ENCODE measurements at places on chromosomes 2 and 18.

- no peak for DNase-seq
Observed at GRCh38 chr2:62504657-62505056, 1.3 kb downstream of the TMEM17 start.

- no peak for DNase-seq
Observed at GRCh38 chr2:179622112-179622511, 239.3 kb downstream of the ZNF385B start.

DNA sequence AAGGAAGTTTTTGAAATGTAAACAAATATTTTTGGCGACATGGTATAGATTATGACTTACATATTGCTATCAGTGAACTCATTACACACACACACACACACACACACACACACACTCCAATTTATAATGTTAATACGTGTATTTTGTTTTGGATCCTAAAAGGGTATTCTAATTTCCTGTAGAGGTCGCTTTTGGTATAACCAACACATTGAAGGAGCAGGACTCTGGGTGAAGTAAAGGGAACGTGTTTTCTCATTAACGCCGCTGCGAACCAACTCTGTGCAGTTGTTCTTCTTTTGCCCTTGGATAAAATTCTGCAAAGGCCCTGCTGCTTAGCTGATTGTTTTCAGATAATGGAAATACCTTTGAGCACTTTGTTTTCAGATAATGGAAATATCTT, 190.4 kb downstream of the PMAIP1 start:
- DNase-seq, result no peak

- DNase-seq, result no peak
Observed at GRCh38 chr2:170147576-170147975, 30.4 kb upstream of the MYO3B start.

DNA sequence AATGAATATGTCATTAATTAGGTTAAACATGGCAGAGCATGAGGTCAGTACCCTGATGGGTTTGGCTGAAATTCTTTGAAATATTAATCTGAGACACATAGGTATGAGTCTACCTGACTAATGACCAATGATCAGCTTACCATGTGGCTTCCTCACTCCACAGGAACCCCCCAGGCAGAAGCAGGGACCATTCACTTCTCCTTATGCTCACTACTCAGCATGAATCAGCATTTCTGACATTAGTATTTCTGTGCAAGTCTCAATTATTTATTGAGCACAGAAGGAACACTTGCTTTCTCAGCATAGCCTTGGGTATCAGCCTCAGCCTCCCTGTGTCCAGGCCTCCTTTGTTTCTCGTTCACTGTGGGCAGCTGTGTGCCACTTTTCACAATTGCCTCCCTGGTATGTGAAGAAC, 9.3 kb upstream of the KCNE4 start:
- no peak for DNase-seq

- DNase-seq, result peak; percentile 15
Observed at GRCh38 chr2:225117051-225117716, 74.9 kb upstream of the DOCK10 start.

- DNase-seq, result no peak
Observed at GRCh38 chr2:7626139-7626537, 708.9 kb downstream of the RNF144A start.

DNA sequence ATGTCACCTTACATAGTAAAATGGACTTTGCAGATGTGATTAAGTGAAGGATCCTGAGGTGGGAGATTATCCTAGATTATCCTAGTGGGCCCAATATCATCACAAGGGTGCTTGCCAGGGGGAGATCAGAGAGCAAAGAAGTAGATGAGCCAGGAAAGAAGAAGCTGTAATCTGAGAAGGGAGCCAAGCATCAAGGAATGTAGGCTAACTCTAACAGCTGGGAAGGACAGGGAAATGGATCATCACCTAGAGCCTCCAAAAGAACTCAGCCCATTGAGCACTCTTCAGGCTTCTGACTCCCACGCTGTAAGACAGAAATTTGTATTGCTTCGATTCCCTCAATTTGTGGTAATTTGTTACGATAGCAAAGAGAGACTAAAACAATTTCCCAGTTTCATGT, 309.9 kb downstream of the LRP1B start:
- DNase-seq, result no peak

- no peak for DNase-seq
Observed at GRCh38 chr18:23265682-23266399, 130.6 kb downstream of the CABLES1 start.

- no peak for DNase-seq
Observed at GRCh38 chr18:76476665-76477561, 18.1 kb downstream of the ZNF516 start.

DNA sequence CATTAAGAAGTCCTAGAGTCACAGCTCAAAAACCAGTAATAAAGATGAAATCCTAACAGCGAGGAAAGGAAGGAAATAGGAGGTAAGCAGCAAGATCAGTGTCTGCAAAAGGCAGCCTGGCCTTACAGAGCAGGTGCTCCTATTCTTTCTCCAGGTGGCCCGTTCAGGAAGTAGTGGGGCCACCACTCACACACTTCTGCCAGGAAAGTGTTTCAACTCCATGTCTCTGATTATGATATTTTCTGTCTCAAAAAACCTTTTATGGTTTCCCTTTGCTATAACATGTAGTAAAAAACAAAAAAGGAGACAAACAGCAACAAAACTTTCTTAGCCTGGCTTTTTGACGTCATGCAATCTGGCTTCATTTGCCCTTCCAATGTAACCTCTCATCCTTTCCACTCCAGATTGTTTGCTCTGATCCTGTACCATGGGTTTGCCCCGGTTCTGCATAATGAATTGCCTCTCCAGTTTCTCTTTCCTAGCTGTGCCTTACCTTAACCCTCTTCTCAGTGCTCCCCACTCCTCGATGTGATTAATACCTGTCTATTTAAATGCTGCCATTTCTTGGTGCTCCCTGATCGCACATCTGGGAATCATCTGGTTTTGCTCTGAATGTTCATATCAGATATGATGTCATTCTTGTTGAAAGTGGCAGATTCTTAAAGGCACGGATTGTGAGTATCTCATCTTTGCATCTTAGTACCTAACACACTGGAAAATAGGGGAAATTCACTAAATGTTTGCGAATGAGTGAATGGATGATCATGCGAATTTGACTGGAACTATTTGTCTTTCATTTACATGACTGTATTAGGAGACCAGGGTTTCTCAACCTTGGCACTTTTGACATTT, 50.6 kb upstream of the PTPRM start:
- no peak for DNase-seq

DNA sequence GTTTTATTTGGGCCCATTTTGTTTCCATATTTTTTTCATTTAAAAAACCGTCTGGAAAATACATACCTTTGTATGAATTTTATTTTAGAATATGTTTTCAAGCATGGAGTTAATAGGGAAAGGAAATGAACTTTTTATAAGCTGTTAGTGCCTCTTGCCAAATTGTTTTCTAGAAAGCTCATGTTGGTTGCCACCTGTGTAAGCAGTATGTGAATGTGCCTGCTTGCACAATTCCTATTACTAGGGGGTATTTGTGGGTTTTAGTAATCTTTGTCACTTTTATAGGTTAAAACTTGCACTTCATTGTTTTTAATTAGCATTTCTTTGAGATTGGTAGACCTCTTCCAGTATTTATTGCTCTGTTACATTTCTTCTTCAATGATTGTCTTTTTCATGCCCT, 107.3 kb downstream of the TANC1 start:
- no peak for DNase-seq

GRCh38 chr2:179861027-179861415, 391 bp downstream of the ZNF385B start:
- no peak for DNase-seq

GRCh38 chr2:154700136-154700535, 1.6 kb downstream of the KCNJ3 start:
- DNase-seq, result no peak

GRCh38 chr2:174026122-174026845, 61.1 kb upstream of the SP3 start:
- no peak for DNase-seq

DNA sequence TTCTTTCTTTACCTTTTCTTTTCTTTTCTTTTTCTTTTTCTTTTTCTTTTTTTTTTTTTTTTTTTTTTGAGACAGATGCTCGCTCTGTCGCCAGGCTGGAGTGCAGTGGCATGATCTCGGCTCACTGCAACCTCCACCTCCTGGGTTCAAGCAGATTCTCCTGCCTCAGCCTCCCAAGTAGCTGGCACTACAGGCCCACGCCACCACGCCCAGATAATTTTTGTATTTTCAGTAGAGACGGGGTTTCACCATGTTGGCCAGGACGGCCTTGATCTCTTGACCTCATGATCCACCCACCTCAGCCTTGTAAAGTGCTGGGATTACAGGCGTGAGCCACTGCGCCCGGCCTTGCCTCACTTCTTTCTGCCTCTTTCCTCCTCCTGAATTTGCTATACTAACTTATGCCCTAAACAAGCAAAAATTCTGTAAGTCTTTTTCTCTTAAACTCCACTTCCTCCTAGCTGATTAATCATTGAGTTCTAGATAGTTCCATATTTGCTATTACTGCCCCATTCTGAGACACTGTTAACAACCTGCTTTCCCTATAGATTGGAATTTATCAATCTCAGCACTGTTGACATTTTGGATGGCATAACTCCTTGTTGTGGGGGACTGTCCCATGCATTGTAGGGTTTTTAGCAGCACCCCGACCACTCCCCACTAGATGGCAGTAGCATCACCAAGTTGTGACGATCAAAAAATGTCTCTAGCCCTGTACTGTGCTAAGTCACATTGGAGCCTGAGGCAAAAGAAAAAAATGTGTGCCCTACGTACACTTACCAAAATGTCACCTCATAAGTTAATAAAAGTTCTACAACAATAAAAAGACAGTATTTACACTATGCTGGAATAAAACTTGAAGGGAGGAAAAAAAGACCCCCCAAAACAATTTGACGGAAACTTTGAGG, 16.4 kb upstream of the THADA start:
- peak; percentile 77 for DNase-seq

- no peak for DNase-seq
Observed at GRCh38 chr18:5628512-5629255, 84.9 kb upstream of the EPB41L3 start.

- no peak for DNase-seq
Observed at GRCh38 chr2:82027921-82028615, 1723.5 kb upstream of the LRRTM1 start.

GRCh38 chr2:195151711-195152110, 505.3 kb upstream of the SLC39A10 start:
- no peak for DNase-seq

DNA sequence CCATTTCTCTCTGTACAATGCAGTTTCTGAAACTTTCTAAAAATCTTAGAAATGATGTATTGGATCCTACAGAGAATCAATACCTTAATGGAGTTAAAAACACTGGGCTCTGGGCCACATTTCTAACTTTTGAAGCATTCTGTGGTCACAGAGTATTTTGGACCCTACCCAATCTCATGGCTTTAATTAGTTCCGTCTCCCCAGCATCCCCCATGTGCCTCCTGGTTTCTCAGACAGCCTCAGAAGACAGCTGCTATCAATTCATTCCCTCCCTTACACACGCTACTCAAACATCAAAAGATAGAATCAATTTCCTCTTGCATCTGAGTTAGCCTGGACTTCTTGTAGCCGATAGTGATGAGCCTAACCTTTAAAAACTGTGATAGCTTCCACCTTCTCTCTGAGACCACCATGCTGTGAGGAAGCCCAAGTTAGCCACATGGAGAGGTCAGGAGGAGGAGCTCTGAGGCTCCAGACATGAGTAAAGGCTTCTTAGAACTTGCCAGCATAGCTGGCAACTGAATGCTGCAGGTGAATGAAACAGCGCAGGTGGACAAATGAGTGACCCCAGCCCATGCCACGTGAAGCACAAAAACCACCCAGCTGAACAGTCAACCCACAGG, 10.4 kb downstream of the ADCY3 start:
- DNase-seq, result no peak

GRCh38 chr2:227655454-227655853, 11.2 kb upstream of the SCYGR5 start:
- DNase-seq, result no peak

DNA sequence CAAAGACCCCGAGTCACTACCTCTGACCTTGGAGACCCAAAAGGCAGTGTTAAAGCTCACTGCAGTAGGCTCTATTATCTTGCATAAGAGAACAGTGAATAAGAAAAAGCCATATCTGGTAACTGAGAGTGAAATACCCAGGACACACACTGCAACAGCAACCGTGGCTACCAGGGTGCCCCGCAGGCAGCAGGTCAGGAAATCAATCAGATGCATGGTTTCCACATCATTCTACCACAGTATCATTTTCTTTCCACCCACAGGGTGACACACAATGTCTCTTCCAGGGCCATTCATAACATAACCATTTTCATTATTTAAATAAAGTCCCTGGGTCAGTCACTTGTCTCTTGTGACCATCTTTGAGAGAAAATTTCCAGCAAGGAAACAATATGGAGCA, 131.3 kb downstream of the CCBE1 start:
- no peak for DNase-seq

DNA sequence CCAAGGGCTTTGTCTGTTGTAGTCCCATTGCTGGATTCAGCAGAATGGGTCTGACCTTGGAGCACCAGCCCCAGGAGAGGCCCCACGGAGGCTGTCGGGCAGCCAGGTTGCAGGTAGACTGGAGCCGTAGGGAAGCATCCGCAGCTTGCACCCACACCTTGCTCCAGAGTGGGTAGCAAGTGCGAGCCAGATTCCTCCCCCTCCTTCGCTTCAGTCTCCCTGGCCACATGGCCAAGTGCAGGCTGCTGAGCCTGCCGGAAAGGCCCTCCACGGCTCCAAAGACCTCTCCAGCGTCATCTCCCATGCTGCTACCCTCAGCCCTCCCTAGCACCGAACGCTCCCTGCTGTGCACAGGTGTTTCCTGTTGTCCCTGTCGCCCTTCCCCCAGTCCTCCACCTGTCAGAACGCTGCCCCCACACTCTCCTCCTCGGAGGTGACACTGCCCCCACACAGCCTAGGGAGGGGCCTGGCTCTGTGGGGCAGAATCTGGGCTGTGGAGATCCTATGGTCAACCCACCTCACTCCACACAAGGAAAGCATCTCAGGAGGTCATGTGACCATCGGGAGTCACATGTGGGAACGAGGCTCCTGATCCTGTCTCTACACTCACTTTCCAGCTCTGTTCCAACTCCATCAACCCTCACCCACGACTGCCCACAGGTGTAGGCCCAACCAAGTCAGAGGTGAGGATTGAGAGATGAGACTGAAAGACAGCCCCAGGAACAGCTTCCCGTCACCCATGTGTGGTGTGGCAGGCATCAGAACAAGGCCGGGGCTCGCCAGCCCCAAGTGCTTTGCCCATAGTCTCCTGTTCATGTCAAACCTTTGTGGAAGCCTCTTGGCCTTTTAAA, 8.3 kb downstream of the KCNF1 start:
- no peak for DNase-seq

- no peak for DNase-seq
Observed at GRCh38 chr2:199462347-199462955, 4.7 kb upstream of the SATB2 start.

- DNase-seq, result no peak
Observed at GRCh38 chr2:176725873-176726645, 456.8 kb downstream of the MTX2 start.

Data from CD4-positive, alpha-beta T cell treated with Interferon alpha-2 for 1 hour (primary cell).